Central memory CD4-positive, alpha-beta T cell (primary cell): ENCODE measurements at places on chromosomes 12 and 14.
A peak's percentile ranks its signal among the peaks of the same experiment; 100 is the strongest.

DNA sequence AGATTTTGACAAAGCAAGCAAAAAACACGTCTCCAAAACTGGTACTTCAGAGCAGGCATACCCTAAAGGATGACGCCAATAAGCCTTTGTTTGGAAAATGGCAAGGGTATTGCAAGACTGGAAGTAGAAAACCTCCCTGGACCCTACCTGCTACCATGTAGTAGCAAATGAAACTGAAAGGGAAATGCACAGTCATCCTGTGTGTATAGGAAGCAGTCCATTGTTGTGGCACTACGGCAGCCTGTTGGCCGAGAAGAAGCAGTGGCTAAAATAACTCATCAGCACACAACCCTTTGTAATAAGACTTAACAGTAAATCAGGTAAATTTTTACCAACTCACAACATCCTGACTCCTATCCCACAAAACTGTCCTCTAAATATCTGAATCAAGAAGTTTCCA is 386.4 kb downstream of the RGS6 start:
- DNase-seq = no peak

GRCh38 chr14:100854435-100854834 is 28.5 kb downstream of the MEG3 start:
- DNase-seq = no peak

- DNase-seq = no peak
These were observed 217.3 kb upstream of the TBX3 start for GRCh38 chr12:114901316-114901715.

DNA sequence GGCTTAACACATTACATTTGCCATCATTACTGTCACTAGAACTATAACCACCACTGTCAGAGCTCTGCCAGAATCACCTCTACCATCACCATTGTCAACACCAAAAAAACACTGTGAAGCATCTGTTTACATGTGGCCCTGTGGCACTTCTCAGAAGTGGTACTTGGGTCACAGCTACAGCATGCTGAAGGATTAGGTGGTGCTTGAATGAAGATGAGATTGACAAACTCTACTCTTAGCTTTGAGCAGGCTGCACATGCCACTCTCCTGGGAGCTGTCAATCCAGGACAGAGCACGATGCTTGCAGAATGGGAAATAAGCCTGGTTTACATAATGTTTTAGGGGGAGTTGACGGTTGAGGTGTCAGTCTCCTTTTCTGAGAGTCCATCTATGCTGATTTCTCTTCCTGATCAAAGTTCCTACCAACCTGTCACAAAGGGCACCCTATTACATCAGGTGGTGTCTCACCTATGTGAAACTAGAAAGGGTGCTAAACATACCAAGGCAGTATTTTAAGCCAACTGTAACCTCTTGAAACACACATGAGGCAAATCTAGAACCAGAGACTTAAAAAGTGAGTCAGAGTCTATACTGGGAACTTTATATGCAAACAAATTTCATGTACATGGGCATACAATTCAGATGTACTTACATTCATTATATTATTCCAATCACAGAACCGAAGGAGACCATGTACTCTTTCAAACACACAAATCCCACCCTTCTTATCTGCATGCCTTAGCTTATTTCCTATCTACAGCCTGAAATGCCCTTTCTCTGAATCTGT is 258.7 kb downstream of the EMP1 start:
- DNase-seq = no peak

DNA sequence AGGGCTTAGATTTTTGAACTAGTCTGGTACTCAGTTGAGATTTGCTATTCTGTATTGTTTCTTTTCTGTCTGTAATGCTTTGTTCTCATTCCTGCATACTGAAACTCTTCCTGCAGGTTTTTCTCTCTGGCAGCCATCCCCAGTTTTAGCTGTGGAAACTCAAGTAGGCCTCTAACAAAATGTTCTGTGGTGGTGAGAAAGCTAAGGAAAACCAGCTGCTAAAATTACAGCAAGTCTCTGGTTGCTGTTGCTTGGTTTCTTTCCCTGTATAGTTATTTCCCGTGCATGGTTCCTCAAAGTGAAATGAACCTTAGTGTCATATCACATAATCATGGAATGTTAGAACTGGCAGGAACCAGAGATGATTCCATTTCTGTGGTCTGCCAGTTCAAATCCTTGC is 442.5 kb downstream of the NRXN3 start:
- DNase-seq = no peak

- DNase-seq = no peak
These were observed 295.2 kb upstream of the SRRM4 start for GRCh38 chr12:118685983-118686607.

GRCh38 chr12:115481141-115481540 is 796.4 kb downstream of the MED13L start:
- DNase-seq = no peak

DNA sequence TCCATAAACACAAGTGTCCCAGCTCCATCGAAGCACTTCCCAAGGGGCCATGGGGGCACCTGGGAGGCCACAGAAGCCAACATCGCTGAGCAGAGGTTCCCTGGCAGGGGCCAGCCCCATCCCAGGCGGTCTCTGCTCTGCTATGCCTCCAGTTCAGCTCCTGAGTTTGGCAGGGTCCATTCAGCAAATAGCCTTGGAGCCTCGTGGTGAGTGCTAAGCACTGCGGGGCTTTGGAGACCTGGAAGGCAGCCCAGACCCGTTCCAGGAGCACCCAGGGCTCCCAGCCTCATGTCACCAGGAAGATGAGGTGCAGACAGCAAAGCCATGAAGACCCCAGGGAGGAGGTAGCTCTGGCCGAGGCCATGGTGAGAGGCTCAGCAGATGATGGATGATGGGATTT is 109.5 kb downstream of the LGMN start:
- no peak for DNase-seq

- DNase-seq = no peak
These were observed 95.6 kb upstream of the SLC38A2 start for GRCh38 chr12:46468160-46468559.

DNA sequence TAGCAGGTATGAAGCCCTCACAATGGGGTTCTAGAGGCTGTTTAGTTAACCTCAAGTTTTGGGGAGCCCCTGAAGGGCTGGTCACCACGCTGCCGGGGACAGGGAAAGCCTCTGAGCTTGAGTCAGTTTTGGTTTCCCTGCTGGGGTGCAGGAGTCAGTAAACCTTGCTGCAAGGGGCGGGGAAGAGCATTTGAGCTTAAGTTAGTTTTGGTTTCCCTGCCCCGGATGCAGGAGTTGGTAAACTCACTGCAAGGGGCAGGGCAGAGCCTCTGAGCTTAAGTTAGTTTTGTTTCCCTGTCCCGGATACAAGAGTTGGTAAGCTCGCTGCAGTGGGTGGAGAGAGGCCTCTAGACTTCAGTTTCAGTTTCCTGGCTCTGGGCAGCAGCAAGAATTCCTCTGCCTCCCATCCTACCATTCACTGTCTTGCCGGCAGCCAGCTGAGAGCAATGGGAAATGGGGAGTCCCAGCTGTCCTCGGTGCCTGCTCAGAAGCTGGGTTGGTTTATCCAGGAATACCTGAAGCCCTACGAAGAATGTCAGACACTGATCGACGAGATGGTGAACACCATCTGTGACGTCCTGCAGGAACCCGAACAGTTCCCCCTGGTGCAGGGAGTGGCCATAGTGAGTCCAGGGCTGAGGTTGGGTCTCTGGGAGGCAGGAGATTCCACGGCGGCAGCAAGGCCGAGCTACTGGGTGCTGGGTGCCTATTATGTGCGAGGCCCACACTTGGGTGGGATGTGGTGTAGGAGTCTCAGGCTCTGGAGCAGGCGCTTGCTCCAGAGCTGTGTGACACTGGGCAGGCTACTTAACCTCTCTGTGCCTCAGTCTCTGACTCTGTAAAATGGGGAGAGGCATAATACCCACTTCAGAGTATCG is at the start of gene OAS2:
TSS of gene OAS2 (plus strand) at position 357 of the 878 bp plus-strand sequence. CDS start at position 447, 90 bp downstream.
- DNase-seq = peak; percentile 86

- no peak for DNase-seq
These were observed 236.5 kb upstream of the ATP2B1 start for GRCh38 chr12:89945123-89945522.

DNA sequence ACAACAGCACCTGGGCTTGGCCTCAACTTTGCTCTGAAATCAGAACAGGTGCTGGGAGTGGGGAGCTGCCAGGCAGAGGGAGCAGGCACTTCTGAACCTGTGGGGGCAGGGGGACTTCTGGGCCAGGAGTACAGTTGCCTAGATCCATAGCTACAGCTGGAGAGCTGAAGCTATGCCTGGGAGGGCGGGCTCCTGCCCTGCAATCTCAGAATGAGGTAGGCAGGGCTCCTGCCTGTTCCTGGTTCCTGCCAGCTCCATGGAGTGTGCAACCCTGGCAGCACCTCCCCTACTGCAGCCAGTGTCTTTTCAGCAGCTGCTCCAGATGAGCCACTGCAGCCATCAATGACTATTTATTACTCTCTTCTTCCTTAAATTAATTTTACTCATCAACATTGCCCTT is 62.1 kb upstream of the NAV3 start:
- DNase-seq = no peak

- no peak for DNase-seq
These were observed 232.8 kb downstream of the SLC2A13 start for GRCh38 chr12:39873065-39873464.

DNA sequence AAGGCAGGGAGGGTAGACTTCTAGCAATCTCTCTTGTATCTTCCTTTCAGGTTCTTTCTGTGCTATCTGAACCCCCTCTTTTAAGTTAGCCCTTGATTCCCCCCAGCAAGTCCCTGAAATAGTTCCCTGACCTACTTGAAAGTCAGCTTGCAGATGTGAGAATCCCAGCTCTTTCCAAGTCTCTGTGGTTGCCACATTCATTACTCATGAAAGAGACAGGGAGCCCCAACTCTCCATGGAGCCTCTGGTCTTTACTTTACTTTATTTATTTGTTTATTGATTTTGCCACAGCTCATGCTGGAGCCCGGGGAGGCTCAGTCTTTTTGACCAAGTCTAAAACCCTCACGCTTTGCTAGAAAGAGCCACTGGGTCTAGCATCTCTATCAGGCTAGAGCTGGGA is 193.6 kb upstream of the FAR2 start:
- DNase-seq = no peak

DNA sequence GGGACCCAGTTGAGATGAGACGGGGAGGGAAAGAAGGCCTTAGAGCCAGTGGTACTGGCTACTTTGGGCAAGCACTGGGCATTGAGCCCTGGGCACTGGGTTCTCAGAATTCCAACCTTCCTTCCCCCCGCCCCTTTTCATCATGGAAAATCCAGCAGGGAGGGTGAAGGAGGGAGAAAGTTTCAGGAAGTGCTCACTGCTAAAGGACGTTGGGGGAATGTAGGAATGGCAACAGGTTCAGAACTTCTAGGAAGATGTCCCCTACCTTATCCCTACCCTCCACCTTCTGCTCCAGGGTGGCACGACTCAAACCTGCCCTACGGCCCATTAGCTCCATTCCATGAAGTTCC is 4.2 kb upstream of the TNS2 start:
- DNase-seq = no peak

- DNase-seq = no peak
These were observed 615.6 kb downstream of the KCNH5 start for GRCh38 chr14:62429683-62430082.

DNA sequence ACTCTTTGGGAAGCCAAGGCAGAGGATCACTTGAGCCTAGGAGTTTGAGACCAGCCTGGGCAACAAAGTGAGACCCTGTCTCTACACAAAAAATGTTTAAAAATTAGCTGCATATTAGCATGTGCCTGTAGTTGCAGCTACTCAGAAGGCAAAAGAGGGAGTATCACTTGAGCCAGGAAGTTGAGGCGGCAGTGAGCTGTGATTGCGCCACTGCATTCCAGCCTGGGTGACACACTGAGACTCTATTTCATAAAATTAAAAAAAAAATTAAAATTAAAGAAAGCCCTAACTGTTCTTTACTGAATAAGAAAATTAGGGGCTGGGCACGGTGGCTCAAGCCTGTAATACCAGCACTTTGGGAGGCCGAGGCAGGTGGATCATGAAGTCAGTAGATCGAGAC is 27.0 kb downstream of the SENP1 start:
- no peak for DNase-seq

DNA sequence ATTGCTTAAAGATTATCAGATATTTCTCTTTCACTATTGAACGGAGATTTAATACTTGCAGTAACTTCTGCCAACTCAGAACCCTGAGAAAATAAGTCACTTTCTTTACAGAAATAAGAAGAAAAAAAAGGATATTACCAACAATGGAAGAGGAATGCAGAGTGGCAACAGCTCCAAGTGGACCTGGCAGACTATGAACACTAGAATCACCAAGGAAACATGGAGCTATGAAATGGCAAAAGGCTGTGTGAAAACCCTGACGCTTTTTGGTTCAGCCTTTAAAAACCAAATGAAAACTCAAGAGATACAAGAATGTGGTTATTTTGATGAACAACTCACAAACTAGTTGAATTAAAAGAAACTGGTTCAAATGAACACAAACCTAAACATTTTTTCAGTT is 17.7 kb downstream of the DTD2 start:
- no peak for DNase-seq

- DNase-seq = peak; percentile 73
These were observed 30.3 kb downstream of the CD9 start for GRCh38 chr12:6230321-6231110.

DNA sequence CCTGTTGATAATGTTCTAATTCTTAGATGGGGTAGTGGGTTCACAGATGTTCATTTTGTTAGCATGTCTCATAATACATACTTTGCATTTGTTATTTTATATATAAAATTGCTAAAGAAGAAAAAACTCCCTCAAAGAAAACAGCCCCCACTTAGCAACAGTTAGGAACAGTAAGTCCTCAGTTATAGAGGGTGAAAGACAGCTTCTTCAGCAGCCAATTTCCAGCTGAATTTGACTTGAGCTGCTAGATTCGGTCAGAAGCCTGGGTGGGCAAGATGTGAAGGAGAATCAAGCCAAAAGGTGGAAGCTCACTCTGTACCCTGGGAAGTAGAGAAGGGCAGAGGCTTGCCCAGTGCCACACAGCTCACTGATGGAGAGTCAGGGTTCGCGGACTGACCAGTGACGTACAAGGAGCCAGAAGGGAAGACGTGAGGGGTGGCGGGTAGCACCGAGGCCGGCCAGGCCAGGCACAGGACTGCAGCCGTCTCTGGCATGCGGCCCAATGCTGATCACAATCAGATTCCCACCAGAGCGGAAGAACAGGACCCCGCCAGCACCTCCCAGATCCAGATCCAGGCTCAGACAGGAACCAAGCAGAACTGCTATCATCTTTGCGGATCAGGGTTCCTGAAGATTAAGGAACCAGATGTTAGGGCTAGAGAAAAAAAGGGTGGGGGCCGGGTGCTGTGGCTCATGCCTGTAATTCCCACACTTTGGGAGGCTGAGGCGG is 30.4 kb upstream of the VWF start:
- DNase-seq = no peak

GRCh38 chr12:69511016-69511415 is 40.8 kb downstream of the FRS2 start:
- DNase-seq = no peak

GRCh38 chr12:56635806-56636674 is 5.9 kb upstream of the BAZ2A start:
- DNase-seq = peak; percentile 76

GRCh38 chr12:104828015-104828414 is 130.1 kb downstream of the SLC41A2 start:
- DNase-seq = no peak
